ENCODE measurements at places on chromosomes 13 and 19.
A peak's percentile ranks its signal among the peaks of the same experiment; 100 is the strongest.

DNA sequence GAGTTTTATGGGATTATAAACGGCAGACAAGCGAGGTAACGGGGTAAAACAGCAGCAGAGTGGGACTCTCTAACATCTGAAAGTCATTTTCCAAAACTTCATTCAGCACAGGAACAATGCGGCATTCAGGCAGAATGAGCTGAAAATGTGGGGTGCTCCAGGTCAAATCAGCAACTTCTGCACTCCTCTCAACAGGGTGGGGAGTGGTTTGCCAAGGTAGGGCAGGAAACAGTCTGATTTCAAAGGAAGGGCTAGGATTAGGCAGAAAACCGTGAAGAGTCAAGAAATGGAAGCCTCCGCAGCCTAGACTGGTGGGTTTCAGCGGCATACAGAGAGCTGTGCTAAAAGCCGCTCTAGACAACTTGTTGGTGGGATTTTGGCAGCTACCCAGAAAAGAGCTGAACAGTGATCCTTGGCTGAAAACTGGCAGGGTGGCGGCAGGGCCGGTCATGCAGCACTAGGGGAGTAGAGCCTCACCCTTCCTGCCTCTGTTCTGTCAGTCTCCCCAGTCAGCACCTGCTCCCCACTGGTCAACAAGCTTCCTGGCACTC is 154.2 kb upstream of the KLF12 start:
- no peak for DNase-seq

- DNase-seq, result no peak
Measured at GRCh38 chr19:58409010-58409790, 751 bp downstream of the ZNF584 start.

DNA sequence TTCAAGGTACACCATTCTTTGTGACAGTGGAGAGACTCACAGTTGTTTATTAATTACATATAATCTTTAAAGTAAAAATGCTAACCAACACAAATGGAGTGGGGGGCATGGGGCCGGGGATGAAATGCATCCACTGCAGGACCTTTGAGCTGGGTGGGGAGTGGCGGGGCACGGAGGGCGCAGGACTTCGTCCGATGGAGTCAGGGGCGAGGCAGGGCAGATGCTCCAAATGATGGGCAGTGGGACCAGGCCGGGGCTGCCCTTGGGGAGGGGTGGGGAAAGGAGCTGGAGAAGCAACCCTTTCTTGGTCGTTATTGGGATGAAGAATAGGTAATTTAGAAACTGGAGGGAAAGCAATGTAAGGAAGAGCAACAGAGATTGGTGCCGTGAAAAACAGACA is 220.0 kb downstream of the TEX29 start:
- DNase-seq, result no peak

DNA sequence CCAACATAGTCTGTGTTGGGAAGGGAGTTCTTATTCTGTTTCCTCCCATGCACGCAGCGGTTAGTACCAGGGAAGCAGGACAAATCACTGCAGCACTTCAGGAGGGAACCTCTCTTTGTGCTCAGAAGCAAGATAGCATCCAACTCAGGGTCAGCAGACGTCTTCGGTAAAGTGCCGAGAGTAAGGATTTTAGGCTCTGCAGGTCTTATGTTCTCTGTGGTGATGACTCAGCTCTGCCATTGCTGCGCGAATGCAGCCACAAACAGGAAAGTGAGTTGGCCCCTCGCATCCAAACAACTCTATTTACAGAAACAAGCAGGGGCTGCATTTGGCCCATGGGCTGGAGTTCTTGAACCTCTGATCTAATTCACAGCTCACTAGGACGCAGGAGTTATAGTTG is 122.1 kb upstream of the SPATA13 start:
- DNase-seq, result peak; percentile 29

- no peak for DNase-seq
Measured at GRCh38 chr13:63336549-63336948, 1920.9 kb upstream of the PCDH20 start.

GRCh38 chr19:58569943-58570670 is 3.0 kb downstream of the MZF1 start:
- no peak for DNase-seq

DNA sequence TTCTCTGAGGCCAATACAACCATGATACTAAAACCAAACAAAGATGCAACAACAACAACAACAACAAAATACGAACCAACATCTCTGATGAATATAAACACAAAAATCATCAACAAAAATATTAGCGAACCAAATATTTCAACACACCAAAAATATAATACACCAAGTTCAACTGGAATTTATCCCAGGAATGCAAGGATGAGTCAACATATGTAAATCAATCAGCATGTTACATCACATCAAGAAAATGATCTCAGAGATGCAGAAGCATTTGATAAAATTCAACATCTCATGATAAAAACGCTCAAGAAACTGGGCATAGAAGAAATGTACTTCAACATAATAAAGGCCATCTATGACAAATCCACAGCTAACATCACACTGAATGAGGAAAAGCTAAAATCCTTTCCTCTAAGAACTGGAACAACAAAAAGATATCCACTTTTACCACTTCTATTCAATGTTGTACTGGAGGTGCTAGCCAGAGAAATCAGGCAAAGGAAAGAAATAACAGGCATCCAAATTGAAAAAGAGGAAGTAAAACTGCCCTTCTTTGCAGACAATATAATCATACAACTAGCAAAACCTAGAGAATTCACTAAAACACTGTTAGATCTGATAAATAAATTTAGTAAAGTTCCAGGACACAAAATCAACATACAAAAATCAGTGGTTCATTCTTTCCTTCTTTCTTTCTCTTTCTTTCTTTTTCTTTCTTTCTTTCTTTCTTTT is 2448.7 kb upstream of the PCDH20 start:
- DNase-seq, result no peak

DNA sequence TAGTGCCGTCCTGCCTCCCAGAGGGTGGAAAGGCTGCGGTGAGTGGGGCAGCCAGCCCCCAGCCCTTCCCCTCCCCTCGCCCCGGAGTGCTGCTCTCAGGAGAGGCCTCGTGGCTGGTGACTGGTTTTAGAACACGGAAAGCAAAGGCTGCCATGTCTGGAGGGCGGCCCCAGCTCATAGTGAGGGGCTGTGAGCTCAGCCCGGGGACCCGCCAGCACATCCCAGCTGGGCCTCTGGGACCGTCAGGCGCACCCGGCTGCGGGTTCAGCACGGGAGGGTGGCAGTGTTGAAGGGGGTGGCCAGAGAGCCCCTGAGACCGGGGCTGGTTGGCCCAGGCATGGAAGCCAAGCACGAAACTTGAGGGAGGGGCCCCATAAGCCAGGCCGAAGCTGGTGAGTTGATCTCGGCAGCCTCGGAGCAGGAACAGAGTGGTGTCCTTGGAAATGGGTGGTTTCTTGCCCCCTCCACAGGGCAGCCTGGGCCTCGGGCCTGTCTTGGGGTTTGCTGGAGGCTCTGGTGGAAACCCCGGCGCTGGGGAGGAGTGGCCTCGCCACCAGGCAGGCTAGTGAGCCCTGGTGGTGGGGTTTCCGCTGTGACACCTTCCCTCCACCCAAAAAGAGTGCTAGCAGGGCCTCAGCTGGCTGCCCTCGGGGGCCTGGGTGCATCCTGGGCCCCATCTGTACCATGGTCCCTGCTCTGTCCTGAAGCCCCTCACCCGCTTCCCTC is 157.7 kb downstream of the KDM4B start:
- no peak for DNase-seq

DNA sequence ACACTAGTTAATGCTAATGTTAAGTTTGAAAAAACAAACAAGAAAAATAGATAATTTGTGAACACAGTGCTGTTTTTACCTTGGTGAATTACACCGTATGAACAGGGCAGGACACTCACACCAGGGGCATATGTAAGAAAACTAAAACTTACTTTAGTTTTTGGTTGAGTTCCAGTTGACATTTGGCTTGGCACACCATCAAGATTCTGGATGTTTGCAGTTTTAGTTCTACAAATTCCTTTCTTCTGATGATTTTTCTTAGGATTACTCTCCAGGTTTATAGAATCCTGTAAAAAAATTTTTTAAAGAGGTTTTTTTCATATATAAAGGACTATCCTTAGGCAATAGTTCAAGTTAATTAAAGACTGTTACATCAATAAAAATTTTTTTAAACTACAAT is 238.5 kb upstream of the STARD13 start:
- DNase-seq, result no peak

DNA sequence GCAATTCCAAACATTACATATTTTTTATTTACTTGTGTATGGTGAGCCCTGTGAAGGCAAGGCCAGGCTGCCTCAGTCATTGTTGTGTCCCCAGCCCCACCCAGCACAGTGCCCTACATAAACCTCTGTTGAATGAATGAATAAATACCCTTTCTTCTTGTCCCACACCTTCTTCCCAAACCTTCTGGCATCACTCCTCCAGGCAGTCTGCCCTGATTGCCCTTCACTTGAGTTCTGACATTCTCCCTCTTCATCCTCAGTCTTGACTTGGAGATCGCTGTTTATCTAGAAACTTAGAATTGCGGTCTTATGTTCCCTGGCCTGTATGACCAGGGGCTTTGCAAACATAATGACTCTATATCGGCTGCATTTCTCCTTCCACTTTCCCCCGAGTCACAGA is 5.2 kb upstream of the OPA3 start:
- no peak for DNase-seq

- no peak for DNase-seq
Measured at GRCh38 chr13:51867062-51867461, 5.3 kb downstream of the CCDC70 start.

DNA sequence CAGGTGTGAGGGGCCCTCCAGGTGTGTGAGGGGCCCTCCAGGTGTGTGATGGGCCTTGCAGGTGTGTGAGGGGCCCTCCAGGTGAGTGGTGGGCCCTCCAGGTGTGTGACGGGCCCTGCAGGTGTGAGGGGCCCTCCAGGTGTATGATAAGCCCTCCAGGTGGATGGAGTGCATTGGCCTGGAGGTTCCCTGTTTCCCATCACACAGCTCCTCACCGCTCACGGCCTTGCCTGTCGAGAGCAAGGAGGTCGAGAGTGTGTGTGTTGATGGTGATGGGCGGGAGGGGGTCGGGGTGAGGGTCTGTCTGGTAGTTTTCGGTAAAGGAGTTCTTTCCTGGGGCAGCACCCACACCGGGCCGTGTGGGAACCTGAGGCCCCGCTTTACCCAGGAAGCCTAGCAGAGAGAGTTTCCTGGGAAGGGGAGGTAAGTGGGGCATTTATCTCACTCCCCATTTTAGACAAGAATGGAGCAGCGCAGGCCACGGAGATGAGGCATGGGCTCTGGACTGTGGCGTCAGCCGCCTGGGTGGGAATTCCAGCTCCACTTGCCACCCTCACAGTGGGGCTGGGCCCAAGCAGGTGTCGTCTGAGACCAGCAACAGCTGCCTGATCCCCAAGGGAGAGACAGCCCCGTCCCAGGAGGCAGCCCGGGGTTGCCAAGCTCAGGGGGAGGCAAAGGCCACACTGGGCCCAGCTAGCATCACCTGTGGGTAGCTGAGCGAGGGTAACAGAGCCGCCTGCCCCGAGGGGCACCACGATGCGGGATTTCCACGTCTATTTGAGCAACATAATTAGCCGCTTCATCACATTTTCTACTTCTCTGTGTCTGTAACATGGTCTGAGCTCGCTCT is 10.9 kb upstream of the GAS6 start:
- DNase-seq, result no peak

- peak; percentile 72 for DNase-seq
Measured at GRCh38 chr13:75480671-75481175, 1.2 kb downstream of the TBC1D4 start.

- DNase-seq, result no peak
Measured at GRCh38 chr19:29378543-29379080, 147.2 kb upstream of the VSTM2B start.

- no peak for DNase-seq
Measured at GRCh38 chr13:87244256-87244890, 426.8 kb upstream of the SLITRK5 start.

- DNase-seq, result no peak
Measured at GRCh38 chr13:62302341-62302740, 886.7 kb upstream of the PCDH20 start.

- DNase-seq, result no peak
Measured at GRCh38 chr19:42193706-42194105, 23.8 kb downstream of the DEDD2 start.

- DNase-seq, result no peak
Measured at GRCh38 chr19:21127001-21127400, 14.8 kb upstream of the ZNF431 start.

DNA sequence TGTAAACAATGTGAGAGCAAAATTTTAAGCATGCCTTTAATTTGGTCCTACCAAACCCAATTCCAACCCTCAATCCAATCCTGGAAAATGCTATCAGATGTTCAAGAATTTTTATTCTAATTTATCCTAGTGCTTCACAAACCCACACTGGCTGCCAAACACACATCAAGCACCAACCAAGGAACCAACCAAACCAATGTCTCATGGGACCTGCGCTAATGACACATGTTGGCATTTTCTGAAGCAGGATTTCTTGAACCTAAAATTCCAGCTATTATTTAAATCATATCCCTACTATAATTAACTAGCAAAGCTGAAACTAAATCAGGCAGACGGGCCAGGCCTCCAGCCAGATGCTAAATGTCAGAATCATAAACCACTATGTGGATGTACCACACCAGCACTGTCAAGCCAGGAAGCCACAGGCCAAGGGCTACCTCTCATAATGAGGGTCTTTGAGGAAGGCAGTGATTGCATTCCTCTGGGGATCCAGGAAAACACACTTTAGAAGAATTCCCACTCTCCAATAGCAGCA is 5.8 kb downstream of the LATS2 start:
- no peak for DNase-seq

GRCh38 chr13:64453831-64454230 is 2776.3 kb downstream of the PCDH9 start:
- DNase-seq, result no peak

- peak; percentile 82 for DNase-seq
Measured at GRCh38 chr13:112990783-112991182, 21.8 kb downstream of the MCF2L start.

- DNase-seq, result no peak
Measured at GRCh38 chr13:61852116-61852619, 436.5 kb upstream of the PCDH20 start.

DNA sequence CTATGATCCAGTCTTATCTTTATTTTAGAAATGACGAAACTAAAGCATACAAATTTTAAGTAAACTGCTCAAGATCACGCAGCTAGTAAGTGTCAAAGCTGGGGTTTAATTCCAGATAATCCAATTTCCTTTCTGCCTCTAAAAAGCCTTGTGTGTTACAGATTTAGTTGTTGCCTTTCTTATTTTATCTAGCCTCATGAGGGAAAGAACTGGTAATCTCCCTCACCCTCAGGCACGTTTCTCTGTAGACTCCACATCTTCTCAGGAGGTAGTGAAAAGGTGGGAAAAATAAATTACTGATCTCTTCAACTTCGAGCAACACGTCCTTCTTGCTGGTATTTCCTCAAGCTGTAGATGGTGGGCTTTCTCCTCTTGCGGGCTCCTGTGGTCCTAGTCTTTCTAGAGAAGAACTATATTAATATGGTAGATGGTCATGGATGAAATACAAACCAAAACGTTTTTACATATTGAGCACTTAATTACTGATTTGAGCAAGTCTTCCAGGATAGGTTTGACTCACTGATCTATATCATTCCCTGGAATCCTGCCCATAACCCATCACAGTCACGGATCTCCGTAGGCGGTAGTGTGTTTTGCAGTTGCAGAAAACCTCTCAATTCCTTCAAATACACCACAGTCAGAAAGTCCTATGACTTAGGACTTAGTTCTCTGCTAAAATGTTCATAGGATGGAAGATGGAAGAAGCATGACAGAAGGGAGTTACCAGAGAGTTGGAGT is 519.5 kb downstream of the DCT start:
- no peak for DNase-seq

GRCh38 chr13:113545455-113545930 is 39.1 kb upstream of the TFDP1 start:
- peak; percentile 74 for DNase-seq
